ENCODE measurements at places on chromosomes 4 and X.

DNA sequence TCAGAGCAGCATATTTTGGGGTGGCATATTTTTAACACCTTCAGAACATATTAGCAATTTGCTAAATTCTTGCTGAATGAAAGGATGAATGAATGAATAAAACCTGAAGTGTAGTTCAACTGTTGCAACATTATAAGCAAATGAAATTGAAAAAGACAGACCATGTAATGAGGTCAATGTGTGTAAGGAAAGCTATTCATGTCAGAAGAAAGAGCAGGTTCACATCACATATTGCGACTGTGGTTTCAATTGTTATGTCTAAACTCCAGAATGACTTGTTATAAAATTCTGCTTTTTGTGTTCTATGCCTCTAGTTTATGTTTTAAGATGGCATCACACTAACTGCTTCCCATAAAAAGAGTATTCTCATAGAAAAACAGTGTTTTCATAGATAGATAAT is 32.9 kb upstream of the DSPP start:
- no peak for DNase-seq

- DNase-seq, result no peak
These were observed 659.4 kb downstream of the PCDH19 start for GRCh38 chrX:99750721-99751120.

DNA sequence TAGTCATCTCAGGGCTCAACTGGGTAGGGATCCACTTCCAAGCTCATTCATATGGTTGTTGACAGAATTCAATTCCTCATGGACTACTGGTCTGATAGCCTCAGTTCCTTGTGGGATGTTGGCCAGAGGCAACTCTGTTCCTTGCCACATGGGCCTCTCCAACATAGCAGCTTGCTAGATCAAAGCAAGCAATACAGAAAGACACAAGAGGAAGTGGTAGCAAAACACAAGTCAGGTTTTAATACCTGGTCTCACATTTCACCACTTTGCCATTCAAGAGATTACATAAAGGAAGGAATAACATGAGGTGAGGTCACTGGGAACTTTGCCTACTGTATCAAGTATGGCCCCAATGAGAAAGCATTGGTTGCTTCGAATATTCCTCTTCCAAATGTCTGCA is 79.2 kb downstream of the PRSS12 start:
- no peak for DNase-seq

DNA sequence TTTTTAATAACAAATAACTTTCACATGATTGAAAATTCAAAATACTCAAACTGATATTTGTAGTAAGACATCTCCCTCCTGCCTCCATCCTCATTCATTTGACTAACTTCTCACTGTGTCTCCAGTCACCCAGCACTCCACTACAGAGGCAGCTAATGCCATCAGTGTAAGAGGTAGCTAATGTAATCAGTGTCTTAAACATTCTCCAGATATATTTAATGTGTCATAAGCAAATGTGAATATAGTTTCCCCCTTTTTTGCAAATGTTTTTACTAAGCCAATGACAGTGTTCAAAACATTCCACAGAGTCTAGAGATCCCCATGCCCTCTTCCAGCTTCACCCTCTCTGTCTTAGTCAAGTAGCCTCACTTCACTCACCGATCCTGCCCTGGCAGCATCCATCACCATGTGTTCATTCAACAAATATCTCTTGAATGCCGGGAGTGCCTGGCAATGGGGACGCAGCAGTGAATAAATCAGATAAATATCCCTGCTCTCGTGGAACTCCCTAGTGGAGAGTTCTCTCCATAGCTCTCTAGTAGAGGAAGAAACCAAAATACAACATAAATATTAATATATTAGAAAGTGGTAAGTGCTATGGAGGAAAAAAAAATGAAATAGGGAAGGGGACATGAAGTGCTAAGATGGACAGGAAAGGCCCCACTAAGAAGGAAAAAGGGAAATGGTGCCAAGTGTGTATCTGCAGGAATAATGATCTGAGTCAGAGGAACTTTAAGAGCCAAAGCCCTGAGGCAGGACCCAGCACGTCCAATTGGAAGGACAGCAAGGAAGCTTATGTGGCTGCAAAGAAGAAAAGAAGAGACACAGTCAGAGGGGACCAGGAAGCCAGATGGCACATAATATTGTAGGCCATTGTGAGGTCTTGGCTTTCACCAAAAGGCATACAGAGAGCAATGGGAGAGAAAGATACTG is 18.7 kb downstream of the SCFD2 start:
- no peak for DNase-seq

GRCh38 chr4:21888195-21888976 is 60.2 kb downstream of the KCNIP4 start:
- no peak for DNase-seq

GRCh38 chr4:108166038-108166437 is 2.7 kb downstream of the LEF1 start:
- no peak for DNase-seq

GRCh38 chr4:182449930-182450439 is 206.8 kb downstream of the TENM3 start:
- DNase-seq, result no peak

- DNase-seq, result no peak
These were observed 71.5 kb downstream of the ANAPC4 start for GRCh38 chr4:25448379-25449109.

DNA sequence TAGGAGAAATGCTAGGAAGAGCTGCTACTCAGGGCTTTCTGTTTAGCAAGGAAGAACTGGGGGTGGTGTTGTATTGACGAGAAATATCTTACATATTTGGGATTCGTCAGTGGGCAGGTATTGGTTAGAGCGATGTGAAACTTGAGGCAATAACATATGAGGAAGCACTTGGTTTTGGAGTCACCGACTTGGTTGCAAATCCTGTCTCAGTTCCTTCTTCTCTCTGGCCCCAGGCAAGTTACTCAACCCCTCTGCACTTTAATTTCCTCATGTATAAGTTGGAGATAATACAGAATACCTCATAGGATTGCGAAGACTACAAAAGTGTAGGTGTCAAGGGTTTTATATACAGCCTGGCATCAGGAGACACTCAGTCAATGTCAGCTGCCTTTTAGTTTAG is 34.1 kb downstream of the GPAT3 start:
- no peak for DNase-seq

- no peak for DNase-seq
These were observed 153.8 kb upstream of the AGA start for GRCh38 chr4:177596035-177596434.

- no peak for DNase-seq
These were observed 97.2 kb upstream of the ACSL4 start for GRCh38 chrX:109830157-109830703.

DNA sequence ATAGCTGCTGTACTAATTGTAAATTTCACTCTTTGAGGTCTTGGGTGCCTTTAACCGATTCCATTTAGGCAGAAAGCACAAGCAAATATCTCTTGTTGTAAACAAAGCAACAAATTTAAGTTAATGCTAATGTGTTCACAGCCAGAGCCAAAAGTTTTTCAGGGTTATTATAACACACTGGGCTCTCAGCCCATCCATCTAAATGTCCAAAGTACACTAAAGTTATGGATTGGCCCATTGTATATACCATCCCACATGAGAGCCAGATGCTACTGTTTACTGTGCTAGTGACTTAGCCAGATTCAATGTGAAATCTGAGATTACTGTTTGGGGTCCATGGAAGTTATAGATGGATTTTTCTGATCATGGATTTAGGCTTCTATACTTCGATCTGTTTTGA is 186.7 kb downstream of the LARP7 start:
- no peak for DNase-seq

- no peak for DNase-seq
These were observed 473.9 kb upstream of the FTHL17 start for GRCh38 chrX:31545726-31546125.

DNA sequence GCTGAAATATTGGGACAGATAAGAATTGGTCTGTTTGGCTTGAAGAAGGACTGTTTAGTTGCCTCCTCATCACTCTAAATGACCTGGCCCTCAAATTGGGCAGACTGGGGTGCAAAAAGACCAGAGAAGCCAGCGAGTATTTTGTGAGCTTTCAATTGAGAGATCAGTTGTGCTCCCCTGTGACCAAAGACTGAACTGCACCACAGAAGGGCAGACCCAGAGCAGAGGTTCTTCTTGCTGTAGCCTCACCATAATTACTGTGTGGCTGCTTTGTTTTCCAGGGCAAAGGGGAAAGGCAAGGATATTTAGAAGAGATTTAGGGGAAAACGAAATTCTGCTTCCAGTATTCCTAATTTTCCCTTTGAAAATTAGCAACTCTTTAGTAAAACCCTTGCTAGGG is 104.0 kb upstream of the MBNL3 start:
- peak; percentile 53 for DNase-seq

GRCh38 chr4:104625706-104626105 is 131.0 kb upstream of the CXXC4 start:
- no peak for DNase-seq

GRCh38 chrX:7045238-7045955 is 102.1 kb upstream of the STS start:
- no peak for DNase-seq

GRCh38 chr4:8194306-8195242 is 4.5 kb upstream of the SH3TC1 start:
- DNase-seq, result no peak

DNA sequence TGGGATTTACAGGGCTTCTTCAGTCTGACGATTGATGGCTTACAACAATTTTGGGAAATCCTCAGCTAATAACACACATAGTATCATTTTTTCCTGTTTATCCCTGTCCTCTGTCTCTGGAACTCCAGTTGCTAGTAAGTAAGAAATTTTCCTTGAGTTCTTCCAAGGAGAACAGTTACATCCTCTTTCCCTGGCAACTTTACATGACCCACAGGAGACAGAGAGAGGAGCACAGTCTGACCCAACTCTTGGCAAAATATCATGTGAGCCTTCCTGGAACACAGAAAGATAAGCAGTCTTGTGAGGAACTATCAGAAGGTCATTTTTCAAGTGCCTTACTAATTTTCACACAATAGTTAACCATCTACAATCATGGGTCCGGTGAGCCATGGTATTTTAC is 578.7 kb upstream of the PABPC4L start:
- DNase-seq, result no peak

DNA sequence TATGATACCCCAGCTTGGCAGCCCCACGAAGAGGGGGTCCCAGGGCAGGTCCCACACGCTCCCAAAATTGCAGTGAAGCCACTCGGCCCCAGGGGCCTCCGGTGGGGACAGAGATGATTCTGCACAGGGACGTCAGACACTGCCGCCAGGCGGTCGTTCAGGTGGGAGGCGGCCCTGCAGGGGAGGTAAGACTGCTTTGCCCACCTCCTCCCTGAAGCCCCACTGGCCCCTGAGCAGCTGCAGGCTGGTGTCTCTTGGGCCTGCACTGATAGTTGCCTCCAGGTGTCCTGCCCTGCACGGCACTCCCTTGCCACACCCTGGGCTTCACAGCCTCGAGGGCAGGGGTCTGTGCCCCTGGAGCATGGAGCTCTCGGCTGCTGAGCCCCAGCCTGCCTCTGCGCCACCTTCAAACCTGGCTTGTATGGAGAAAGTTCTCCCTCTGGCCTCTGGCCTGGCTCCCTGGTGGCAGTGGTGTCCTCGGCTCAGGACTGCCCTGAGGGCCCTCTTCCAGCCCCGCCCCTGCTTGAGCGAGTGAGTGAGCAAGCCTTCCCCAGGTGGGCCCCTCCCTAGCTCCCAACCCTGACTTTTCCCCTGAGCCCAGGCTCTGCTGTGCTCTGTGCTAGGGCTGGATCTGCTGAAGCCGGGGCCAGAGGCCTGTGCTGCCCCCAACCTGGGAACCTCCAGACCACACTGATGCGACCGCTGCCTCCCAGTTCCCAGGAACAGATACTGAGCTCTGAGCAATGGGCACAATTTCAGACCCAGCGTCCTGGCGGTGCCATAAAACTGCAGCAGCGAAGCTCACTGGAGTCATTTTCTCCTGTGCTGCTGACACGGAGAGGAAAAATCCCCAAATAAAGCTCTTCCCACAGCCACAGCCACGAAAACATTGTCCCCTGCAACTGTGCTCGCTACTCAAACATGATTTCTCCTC is 16.1 kb downstream of the ADRA2C start:
- DNase-seq, result no peak

DNA sequence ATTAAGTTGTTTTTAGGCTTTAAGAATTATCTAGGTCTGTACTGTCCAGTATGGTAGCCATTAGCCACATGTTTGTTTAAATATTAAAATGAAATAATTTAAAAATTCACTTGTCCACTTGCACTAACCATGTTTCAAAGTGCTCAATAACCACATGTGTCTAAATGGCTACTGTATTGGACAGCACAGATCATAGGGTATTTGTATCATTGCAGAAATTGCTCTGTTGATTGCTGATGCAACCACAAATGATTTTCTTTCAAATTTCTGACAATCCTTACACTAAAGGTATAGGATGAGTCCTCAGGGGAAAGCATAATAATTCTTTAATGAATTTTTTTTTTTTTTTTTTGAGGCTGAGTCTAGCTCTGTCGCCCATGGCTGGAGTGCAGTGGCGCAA is 84.9 kb downstream of the KDM6A start:
- DNase-seq, result no peak
